MCF 10A (cell line): ENCODE measurements at places on chromosomes 11 and 22.

- no peak for DNase-seq
Measured at GRCh38 chr22:30171008-30171407, 75.6 kb downstream of the LIF start.

DNA sequence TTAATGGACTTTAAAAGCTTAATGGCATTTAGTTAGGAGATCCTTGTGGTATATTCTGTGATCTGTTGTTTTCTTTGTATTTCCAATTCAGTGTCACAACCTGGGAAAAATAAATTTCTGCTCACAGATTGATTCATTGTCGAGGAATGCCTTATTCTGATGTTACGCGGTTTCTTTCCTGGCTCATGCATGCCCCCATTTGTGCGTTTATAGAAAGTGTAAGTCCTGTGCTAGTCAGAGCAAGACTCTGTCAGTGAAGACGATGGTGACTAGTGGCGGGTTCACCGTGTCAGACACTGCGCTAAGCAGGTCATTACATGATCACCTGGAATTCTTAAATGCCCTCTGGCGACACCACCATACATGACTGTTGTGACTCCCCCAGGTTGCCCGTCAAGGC lies 169.4 kb downstream of the TBC1D22A start:
- DNase-seq, result peak; percentile 49

DNA sequence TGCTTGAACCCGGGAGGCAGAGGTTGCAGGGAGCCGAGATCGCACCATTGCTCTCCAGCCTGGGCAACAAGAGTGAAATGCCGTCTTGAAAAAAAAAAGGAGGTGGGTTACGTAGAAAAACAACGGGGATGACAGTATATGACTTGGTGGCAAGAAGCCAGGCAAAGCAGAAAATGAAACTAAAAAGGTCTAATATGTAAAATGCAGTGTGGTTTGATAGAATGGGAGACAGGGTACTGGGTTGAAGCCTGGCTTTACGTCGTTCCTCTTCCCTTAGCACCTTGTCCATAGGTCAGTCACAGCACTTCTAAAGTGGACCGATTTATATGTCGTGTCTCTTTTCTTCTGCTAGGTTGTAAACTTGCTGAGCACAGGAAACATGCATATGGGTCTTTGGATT lies 274.9 kb upstream of the ZC3H12C start:
- no peak for DNase-seq

GRCh38 chr11:124646148-124646547 lies 23.5 kb downstream of the TBRG1 start:
- no peak for DNase-seq

DNA sequence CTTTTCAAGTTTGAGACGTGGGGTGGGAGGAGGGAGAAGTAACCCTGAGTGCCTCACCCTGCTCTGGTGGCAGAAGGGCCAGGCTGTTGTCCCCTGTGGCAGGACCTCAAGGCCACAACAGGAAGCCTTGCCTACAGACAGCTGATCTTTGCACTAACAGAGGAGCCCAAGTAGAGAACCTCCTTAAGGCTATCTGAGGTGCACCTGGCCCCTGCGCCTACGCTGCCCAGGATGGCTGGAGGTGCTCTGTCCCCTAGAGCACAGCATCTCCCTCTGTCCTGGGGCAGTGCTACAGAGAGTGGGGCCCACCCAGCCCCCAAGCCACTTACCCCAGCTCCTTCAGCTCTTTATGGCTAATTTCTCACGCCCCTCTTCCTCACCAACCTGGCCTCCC lies 27.0 kb downstream of the MYO7A start:
- no peak for DNase-seq

DNA sequence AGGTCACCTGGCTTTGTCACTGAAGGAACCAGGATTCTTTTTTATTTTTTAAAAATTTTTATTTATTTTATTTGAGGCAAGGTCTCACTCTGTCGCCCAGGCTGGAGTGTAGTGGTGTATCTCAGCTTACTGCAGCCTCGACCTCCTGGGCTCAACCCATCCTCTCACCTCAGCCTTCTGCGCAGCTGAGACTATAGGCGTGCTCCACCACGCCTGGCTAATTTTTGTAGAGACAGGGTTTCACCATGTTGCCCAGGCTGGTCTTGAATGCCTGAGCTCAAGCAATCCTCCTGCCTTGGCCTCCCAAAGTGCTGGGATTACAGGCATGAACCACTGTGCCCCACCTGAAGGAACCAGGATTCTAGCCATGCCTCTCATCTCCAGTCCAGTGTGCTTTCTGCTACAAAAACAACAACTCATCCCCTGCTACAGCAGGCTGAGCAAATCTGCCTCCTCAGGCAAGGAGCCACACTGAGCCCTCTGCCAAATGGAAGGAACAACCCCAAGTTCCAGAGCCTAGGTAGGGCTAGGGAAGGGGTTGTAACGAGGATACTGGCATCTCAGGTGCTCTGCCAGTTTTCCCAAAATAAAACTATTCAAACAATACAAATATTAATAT lies 2.6 kb upstream of the PEX26 start:
- DNase-seq, result no peak

DNA sequence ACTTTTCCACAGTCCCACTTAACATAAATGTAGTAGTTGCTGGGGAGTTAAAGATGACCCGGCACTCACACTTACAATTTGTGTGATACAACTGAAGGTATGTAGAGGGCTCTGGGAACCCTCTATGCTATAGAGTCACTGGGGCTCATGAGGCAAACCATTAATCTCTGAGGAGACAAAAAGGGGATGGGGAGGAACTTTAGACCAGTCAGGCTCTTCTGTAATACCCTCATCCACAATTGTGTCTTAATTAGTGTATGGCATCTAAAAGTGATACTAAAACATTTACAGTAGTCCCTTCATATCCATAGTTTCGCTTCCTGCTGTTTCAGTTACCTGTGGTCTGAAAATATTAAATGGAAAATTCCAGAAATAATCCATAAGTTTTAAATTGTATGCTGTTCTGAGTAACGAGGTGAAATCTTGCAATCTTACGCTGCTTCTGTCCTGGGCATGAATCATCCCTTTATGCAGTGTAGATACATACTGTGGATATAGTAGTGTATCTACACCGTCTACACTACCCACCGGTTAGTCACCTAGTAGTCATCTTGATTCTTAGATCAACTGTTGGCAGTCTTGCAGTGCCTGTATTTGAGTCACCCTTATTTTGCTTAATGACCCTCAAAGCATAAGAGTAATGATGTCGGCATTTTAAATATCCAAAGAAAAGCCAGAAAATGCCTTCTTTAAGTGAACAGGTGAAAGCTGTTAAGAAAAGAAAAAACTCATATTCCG lies 12.2 kb downstream of the CBL start:
- peak; percentile 91 for DNase-seq

GRCh38 chr11:112580864-112581263 lies 320.2 kb upstream of the PLET1 start:
- no peak for DNase-seq

DNA sequence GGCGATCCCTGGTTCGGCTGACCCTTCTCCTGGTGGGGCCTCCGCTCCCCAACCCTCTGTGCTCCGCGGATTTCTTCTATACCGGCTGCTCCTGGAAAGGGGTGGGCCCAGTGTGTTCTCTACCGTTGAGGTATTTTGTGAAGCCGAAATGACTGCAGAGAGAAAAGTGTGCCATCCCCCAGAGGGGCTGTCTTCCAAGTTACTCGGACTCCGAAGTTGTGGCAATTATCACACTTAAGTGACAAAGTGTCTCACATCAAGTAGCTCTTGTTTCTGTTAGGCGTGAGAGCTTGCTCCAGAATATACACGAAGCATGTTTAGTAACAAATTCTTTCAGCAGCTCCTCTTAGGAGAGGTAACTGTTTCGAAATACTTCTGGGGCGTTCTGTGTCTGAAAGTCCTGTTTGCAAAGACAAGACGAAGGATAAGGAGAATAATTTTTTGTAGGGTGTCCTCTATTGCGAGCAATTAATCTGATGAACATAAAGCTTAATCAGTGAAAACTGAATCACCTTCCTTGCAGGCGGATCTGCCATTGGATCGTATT lies 434 bp downstream of the XPNPEP3 start:
- peak; percentile 15 for DNase-seq

- peak; percentile 82 for DNase-seq
Measured at GRCh38 chr11:73757598-73757997, 3.3 kb downstream of the RAB6A start.

DNA sequence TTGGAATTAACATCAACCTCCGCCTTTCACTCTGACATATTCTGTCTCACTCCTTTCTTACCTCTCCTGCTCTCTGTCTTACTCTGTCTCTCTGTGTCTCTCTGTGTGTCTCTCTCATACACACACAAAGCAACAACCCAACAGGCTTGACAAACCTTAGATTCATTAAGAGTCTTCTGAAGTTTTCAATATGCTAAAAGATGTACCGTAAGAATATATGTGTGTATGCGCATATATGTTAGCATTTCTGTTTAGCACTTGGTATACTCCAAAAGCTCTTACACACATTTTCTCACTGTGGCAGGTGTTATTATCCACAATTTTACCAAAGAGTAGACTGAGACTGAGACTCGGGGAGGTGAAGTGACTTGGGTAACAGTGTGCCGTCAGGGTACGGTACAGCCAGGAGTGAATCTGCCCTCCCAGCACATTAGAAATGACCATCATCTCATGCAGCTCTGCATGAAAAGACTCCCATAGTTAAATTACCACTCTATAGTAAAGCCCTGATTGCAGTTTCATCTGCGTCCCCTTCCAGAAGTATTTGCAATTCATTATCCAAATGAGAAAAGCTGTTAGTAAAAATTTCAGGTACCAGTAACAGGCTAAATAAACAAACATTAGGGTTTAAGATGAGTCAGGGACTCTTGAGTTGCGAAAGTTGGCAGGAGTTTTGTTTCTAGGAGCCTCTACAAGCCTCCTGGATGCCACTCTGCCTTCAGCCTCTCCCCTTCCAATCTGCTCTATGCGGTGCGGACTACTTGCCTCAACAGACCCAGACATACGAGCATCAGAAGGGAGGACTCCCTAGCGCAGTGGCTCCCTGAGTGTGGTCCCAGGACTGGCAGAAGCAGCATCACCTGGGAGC lies 195.2 kb upstream of the TMEM45B start:
- peak; percentile 96 for DNase-seq

GRCh38 chr11:64268025-64268892 lies 16.2 kb downstream of the BAD start:
- peak; percentile 73 for DNase-seq

GRCh38 chr22:38066381-38067027 lies 9.3 kb downstream of the PICK1 start:
- DNase-seq, result no peak

DNA sequence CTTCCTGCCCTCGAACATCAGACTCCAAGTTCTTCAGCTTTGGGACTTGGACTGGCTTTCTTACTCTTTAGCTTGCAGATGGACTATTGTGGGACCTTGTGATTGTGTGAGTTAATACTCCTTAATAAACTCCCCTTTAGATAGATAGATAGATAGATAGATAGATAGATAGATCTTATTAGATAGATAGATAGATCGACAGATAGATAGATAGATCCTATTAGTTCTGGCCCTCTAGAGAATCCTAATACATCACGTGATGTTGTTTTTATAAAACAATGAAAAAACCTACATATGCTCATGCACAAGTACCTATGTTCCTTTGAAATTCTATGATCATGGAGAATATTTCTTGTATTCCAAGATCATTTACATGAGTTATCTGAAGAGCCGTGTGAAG lies 23.9 kb downstream of the APOBEC3H start:
- no peak for DNase-seq

DNA sequence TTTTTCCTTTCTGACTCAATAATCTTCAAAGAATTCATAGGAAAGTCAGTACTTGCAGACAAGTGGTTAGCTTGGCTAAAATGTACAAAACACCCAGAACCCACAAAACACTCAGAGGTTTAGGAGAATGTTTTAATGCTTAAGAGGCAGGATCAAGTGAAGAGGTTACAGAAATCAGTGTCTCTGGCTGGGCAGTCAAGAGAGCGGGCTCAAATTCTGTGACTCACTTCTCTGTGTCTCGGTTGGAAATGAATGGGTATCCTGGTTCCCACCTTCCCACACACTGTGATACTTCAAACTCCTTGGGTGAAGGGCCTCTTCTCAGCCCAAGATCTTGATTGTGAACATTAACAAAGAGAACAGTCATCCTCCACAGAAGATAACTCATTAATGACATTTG lies 3.8 kb downstream of the MPEG1 start:
- no peak for DNase-seq

DNA sequence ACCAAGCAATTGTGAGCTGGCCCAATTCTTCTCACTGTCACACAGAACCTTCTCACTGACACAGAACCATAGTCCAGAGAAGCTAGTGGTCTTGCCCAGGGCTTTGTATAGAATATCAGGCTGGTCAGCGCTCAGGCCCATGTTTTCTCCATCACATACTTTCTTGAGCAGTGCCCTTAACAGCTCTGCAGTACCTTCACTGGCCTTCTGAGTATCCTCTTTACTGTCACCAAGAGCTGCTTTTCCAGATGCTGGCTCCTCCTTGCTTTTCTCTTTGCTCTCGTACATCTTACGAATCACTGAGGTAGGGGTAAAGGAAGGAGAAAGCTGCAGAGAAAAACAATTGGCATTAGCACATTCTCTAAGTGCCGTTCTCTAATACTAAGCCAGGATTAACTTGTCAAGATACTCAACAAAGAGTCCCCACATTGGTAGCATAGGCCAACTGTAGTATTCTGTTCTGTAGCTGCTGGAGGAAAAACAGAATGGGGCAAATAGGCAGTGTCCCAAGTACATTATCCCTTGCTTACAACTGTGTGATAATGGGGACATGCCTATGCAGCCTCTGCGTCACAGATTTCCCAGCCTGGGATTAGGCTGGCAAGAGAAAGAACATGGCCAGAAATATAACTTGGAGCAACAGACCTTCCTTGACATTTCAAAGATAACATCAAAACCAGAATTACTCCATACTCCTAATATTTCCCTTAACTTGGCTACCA lies 43.5 kb downstream of the DRG1 start:
- DNase-seq, result no peak

GRCh38 chr11:61628662-61628970 lies 47.7 kb upstream of the SYT7 start:
- DNase-seq, result no peak

- DNase-seq, result no peak
Measured at GRCh38 chr11:96264364-96264763, 78.6 kb downstream of the MAML2 start.

GRCh38 chr11:125787827-125788226 lies at the start of gene PATE3:
Gene PATE3, plus strand, starts transcription at chr11:125788127. Its CDS starts 25 bp downstream, at chr11:125788152.
- DNase-seq, result no peak

- DNase-seq, result no peak
Measured at GRCh38 chr11:76392870-76393269, 11.7 kb downstream of the GVQW3 start.

GRCh38 chr11:75814363-75814676 lies 690 bp upstream of the UVRAG start:
- DNase-seq, result no peak

- no peak for DNase-seq
Measured at GRCh38 chr11:119615882-119616196, 113.2 kb downstream of the NECTIN1 start.
